H1 (cell line): ENCODE measurements at places on chromosomes 11 and 22. TPM values are rescaled to one million over a fixed set of nuclear protein-coding genes. Genes with fewer than 3 reads are reported as not detected.

- H3K4me1 ChIP-seq, result no peaks in the 10 kb centered on the region
- H3K36me3 ChIP-seq, result no peaks in the 10 kb centered on the region
- H3K4me3 ChIP-seq, result no peak overlapping the region
- H3K27me3 ChIP-seq, result no peaks in the 10 kb centered on the region
- H3K27ac ChIP-seq, result no peak overlapping the region
- no peak for DNase-seq
Observed at GRCh38 chr11:44345781-44346180, 35.8 kb upstream of the ALX4 start.

DNA sequence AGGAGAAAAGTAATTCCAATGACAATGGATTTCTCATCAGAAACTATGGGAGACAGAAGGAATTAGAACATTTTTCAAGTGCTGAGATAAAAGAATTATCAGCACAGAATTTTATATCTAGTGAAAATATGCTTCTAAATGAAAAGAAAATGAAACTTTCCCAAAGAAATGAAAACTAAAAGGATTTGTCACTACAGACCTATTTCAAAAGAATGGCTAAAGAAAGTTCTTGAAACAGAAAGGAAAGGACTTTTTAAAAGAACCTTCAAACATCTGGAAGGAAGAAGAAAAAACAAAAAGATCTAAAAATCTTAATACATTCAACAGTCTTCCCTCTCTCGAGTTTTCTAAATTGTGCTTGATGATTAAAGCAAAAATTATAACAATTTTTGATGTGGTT is 255.4 kb downstream of the FAM76B start:
- no peak for DNase-seq
- H3K36me3 ChIP-seq, result no peaks in the 10 kb centered on the region
- H3K27me3 ChIP-seq, result no peaks in the 10 kb centered on the region

- H3K36me3 ChIP-seq, result peaks cover 35% of the 10 kb centered on the region
- H3K4me1 ChIP-seq, result no peaks in the 10 kb centered on the region
- H3K27ac ChIP-seq, result no peak overlapping the region
- no peak for DNase-seq
- H3K27me3 ChIP-seq, result no peaks in the 10 kb centered on the region
Observed at GRCh38 chr22:42603427-42603826, 11.3 kb downstream of the POLDIP3 start.

GRCh38 chr11:28674433-28675103 is 566.4 kb downstream of the METTL15 start:
- no peaks in the 10 kb centered on the region for H3K36me3 ChIP-seq
- H3K27ac ChIP-seq, result no peak overlapping the region
- no peaks in the 10 kb centered on the region for H3K27me3 ChIP-seq

DNA sequence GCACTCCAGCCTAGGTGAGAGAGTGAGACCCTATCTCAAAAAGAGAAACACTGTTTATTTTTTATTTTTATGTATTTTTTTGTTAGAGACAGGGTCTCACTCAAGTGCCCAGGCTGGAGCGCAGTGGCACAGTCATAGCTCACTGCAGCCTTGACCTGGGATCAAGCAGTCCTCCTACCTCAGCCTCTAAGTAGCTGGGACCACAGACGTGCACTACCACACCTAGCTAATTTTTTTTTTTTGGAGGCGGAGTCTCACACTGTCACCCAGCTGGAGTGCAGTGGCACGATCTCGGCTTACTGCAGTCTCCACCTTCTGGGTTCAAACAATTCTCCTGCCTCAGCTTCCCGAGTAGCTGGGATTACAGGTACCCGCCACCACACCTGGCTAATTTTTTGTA is 6.4 kb downstream of the RBX1 start:
- DNase-seq, result no peak
- H3K27me3 ChIP-seq, result no peaks in the 10 kb centered on the region
- no peaks in the 10 kb centered on the region for H3K4me1 ChIP-seq
- H3K36me3 ChIP-seq, result peaks cover 3% of the 10 kb centered on the region; the same call in 1 of the 2 replicates

- no peak for DNase-seq
- H3K4me1 ChIP-seq, result no peaks in the 10 kb centered on the region
- no peak overlapping the region for H3K27ac ChIP-seq
- H3K36me3 ChIP-seq, result no peaks in the 10 kb centered on the region
Observed at GRCh38 chr22:40666151-40666848, 13.0 kb upstream of the MCHR1 start.

DNA sequence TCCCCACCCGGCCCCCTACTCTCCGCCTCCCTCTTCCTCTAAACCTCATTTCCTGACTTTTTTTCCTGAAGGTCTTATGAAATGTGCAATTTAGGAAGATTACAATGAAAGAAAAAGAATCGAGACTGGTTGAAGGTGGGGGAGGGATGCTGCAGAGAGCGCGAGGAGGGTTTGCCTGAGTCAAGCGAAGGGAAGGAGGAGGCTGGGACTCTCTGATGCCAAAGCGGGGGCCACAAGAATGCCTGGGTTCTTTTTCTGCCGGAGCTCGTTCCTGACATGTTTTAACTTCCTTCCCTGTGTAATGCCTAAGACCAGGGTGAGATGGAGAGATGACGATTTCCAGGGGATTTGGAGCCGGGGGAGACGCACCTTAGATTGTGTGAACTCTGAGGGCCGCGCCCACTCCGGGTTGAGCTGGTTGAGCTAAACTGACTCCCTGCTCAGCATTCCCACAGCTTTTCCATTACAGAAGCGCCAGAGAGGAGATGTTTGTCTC is 270.5 kb upstream of the SORL1-AS1 start:
- H3K27ac ChIP-seq, result no peak overlapping the region
- DNase-seq, result peak; percentile 58
- peak overlapping the region; percentile 39 for H3K4me3 ChIP-seq
- H3K27me3 ChIP-seq, result peaks cover 5% of the 10 kb centered on the region; the same call in 1 of the 2 replicates

GRCh38 chr11:6911948-6912347 is 8.9 kb upstream of the OR2D3 start:
- H3K4me3 ChIP-seq, result no peak overlapping the region
- no peaks in the 10 kb centered on the region for H3K36me3 ChIP-seq
- no peak for DNase-seq
- H3K27ac ChIP-seq, result no peak overlapping the region

DNA sequence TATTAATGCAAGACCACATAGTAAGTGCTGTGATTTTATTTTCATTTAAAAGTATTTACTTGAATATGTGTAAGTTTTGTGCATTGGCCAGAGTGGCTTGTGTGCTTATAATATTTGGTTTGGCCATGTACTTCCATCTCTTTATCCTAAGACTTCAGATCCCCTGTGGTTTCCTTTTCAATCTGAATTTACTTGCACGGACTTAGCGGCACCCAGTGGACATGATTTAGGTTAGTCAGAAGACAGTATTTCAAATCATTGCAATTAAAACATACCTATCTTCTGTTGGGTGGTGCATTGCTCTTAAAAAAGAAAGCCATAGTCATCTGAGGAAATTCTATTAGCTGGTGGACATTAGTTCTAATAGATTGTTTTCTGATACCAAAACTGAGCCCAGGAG is 30.7 kb downstream of the PIWIL4 start:
- no peak overlapping the region for H3K27ac ChIP-seq
- no peaks in the 10 kb centered on the region for H3K27me3 ChIP-seq
- no peak for DNase-seq
- no peak overlapping the region for H3K4me3 ChIP-seq
- H3K4me1 ChIP-seq, result no peaks in the 10 kb centered on the region
- no peaks in the 10 kb centered on the region for H3K36me3 ChIP-seq

DNA sequence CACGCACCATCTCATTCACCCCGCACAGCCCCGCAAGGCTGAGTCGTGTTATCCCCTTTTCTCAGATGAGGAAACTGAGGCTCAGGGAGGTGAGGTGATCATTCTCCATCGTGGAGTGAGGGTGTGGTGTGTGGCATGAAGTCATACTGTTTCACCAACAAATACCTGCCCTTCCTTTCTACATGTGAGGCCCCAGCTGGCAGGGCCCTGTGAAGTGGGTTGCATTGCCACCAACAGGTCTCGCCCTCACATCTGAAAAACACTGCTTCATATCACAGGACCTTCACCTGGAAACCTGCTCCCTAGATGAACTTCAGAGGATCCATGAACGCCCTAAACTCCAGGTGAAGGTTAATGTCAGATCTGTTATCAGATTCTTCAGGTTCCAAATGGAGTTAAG is 4.3 kb downstream of the SSTR3 start:
- H3K36me3 ChIP-seq, result no peaks in the 10 kb centered on the region
- H3K4me3 ChIP-seq, result no peak overlapping the region
- no peaks in the 10 kb centered on the region for H3K27me3 ChIP-seq
- no peak for DNase-seq
- H3K27ac ChIP-seq, result no peak overlapping the region

DNA sequence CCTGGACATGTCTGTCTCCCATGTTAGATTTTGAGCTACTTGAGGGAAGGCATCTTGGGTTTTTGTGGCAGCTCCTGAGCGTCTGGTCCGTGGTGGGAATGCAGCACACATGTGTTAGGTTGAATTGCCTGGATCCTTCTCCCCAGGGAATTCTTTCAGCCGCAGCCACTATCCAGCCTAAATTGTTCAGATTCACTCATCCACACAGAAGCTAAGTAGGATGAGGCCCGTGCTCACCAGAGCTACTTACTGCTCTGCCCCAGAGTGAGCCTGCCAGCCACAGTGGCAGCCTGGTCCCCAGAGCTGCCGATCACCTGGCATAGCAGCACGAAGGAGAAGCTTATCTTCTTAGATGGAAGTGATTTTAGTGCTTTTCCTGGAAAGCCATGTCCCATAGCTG is 34.4 kb upstream of the SORL1-AS1 start:
- no peaks in the 10 kb centered on the region for H3K27me3 ChIP-seq
- no peak for DNase-seq
- H3K36me3 ChIP-seq, result peaks cover 31% of the 10 kb centered on the region
- H3K4me1 ChIP-seq, result peaks cover 5% of the 10 kb centered on the region; the same call in 1 of the 2 replicates

NOL12 gene
- 26.7 and 28.3 TPM in 2 replicates for total RNA-seq

HTR3A gene
- 6.5 and 7.5 TPM in 2 replicates for total RNA-seq

DNA sequence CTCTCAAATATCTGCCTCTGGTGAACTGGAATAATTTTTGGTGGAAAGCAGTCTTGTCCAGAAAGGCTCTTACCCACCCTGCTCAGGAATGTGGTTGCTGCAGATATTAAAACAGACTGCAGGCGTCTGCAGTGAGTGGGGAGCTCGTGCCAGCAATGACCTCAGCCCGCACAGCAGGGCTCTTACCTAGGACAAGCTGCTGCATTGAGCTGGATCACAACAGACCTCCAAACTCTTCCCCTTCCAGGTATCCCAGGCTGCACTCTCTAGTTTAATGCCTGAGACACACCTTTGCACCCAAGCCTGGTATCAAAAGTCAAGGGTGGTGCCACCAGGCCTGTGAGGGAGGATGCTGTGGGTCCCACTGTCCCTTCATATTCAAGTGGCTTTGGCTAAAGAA is 69.7 kb upstream of the CDON start:
- no peak overlapping the region for H3K4me3 ChIP-seq
- H3K27ac ChIP-seq, result no peak overlapping the region
- no peaks in the 10 kb centered on the region for H3K27me3 ChIP-seq
- no peak for DNase-seq
- H3K36me3 ChIP-seq, result no peaks in the 10 kb centered on the region

- no peaks in the 10 kb centered on the region for H3K4me1 ChIP-seq
- no peaks in the 10 kb centered on the region for H3K36me3 ChIP-seq
- no peak overlapping the region for H3K4me3 ChIP-seq
- H3K27me3 ChIP-seq, result peaks cover 91% of the 10 kb centered on the region
- no peak for DNase-seq
Observed at GRCh38 chr22:22199634-22200033, 45.0 kb upstream of the VPREB1 start.

GRCh38 chr22:44347549-44347948 is 34.8 kb upstream of the SHISAL1 start:
- peaks cover 3% of the 10 kb centered on the region; the same call in 1 of the 2 replicates for H3K4me1 ChIP-seq
- no peaks in the 10 kb centered on the region for H3K27me3 ChIP-seq
- no peak overlapping the region for H3K27ac ChIP-seq
- no peak overlapping the region for H3K4me3 ChIP-seq
- H3K36me3 ChIP-seq, result no peaks in the 10 kb centered on the region

GRCh38 chr11:8209208-8209807 is 40.5 kb upstream of the RIC3 start:
- no peaks in the 10 kb centered on the region for H3K27me3 ChIP-seq
- no peak for DNase-seq
- no peaks in the 10 kb centered on the region for H3K36me3 ChIP-seq
- H3K4me1 ChIP-seq, result no peaks in the 10 kb centered on the region

OPCML gene
- total RNA-seq, result 2.1 and 2.3 TPM in 2 replicates

- H3K27ac ChIP-seq, result no peak overlapping the region
- H3K36me3 ChIP-seq, result no peaks in the 10 kb centered on the region
- no peak for DNase-seq
- no peak overlapping the region for H3K4me3 ChIP-seq
Observed at GRCh38 chr11:114796954-114797721, 118.8 kb downstream of the NXPE2 start.

- H3K36me3 ChIP-seq, result no peaks in the 10 kb centered on the region
- no peaks in the 10 kb centered on the region for H3K4me1 ChIP-seq
- no peak for DNase-seq
- H3K27me3 ChIP-seq, result no peaks in the 10 kb centered on the region
- H3K4me3 ChIP-seq, result no peak overlapping the region
- H3K27ac ChIP-seq, result no peak overlapping the region
Observed at GRCh38 chr11:117621226-117621625, 175.8 kb downstream of the DSCAML1 start.

GRCh38 chr11:39345834-39346442 is 2113.5 kb downstream of the LRRC4C start:
- no peaks in the 10 kb centered on the region for H3K36me3 ChIP-seq
- no peak overlapping the region for H3K4me3 ChIP-seq
- H3K27ac ChIP-seq, result no peak overlapping the region

RAG2 gene
- not detected in 2 replicates for total RNA-seq

IFITM1 gene
- total RNA-seq, result 394 and 417 TPM in 2 replicates

LMO1 gene
- not detected in 2 replicates for total RNA-seq

DNA sequence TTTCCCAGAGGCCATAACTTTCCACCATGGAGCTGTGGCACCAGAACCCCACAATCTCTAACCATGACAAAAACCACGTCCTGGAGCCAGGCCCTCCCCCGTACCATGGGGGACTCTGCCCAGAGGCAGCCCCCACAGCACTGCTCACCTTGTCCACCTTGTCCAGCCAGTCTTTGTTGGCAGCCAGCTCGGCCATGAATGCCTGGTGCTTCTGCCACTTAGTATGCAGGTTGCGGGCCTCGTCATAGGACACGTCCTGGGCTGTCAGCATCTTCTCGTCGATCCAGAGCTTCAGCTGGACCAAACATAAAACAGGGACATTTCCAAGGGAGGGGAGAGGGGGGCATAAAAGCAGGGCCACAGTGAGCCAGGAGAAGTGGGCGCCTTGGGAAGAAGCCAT is 20.8 kb upstream of the RBM4B start:
- H3K4me3 ChIP-seq, result no peak overlapping the region
- no peak for DNase-seq
- 0 out of 2 replicates have a peak, but pooled peaks cover 3% of the 10 kb centered on the region for H3K4me1 ChIP-seq
- H3K36me3 ChIP-seq, result peaks cover 30% of the 10 kb centered on the region
